ENCODE measurements at places on chromosomes 1 and 21.

DNA sequence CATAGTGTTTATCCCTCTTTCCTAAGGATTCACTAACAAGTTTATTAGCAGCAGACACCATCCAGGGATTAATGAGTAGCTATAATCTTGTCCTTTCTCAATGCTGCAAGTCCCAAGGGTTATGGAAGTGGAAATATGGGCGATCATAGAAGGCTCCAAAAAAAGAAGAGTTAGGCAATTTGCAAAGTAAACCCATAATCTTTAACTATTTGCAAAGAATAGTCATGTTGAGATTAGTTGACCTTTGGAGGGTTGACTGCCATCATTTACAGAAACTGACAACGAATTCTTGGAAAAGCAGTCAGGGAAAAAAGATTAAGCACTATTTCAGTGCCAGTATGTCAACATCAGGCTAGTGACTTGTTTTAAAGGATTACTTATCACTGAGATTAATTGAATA, 169.9 kb downstream of the KCNT2 start:
- no peak for DNase-seq

DNA sequence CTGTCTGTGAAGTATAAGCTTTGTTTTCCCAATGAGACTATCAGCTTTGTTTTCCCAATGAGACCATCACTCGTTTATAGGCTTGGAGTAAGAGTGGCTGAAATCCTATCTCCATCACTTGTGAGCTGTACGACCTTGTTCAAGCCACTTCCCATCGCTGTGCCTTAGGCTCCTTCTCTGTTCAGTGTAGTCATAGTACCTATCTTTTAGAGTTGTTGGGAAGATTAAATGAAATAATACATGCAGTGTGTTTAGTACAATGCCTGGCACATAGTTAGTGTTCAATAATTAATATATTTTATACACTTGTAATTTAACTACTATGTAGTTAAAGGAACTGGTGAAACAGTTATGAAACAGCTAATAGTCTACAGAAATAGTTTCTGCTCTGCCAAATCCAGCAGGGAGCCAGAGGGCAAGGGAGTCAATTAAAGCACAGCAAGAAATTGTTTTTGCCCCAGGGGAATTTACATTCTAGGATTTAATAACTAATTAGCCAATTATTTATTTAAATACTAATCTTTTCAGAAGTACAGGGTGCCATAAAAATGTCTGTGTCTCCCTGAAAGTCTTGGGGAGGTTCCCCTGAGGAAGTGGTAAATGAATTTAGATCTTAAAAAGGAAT, 139.3 kb upstream of the HMCN1 start:
- no peak for DNase-seq

GRCh38 chr1:20603504-20604464, 14.9 kb downstream of the CDA start:
- DNase-seq = peak; percentile 45

DNA sequence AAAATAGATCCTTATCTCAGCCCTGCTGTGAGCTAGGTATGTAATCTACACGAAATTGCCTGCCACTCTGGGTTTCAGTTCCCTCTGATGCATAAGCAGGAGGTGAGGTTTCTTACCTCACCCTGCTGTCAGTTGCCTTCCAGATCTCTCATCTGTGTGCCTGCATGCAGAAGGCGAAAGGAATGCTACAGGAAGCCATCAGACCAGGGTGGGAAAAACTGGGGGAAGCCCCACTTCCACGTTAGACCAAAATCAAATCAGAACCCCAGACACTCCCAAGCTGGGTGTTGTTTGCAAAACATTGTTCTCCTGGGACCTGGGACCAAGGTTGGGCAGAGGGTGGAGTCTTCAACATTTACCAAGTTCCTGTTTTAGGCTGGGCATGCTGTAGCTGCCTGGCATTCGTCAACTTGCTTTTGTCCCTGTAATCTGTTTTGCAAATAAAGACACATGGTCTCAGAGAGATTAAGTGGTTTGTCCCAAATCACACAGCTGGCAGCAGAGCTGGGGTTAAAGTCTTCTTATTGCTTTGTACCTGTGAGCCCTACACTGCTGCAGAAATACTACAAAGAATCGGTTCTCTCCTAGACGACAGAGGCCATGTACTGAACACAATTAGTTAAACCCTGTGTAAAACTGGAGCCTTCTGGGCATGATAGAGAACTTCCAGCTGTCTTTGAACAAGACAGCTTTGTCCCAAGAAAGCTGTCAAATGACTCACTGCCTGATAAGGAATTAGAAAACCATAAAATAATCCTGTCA, 389.7 kb upstream of the RUNX1 start:
- peak; percentile 44 for DNase-seq

DNA sequence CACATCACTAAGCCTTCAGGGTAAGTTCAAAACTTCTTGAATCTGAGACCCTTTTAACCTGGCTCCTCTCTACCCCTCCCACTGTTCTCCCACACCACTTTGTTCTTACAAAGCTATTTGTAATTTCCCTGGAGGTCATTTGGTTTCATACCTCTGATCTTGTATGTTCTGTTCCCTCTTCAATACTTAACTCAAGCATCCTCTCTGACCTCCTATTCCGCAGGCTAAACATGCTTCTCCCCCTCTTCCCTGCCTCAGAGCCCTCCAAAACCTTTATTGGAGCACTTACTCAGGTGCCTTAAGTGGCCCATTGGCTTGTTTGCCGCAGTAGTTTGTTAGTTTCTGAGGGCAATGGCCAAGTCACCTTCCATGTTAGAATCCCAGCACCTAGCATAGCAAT, 54.8 kb downstream of the SSX2IP start:
- DNase-seq = no peak
